GM23338 (cell line): ENCODE measurements at places on chromosomes 5 and 9. TPM values are rescaled to one million over a fixed set of nuclear protein-coding genes. Genes with fewer than 3 reads are reported as not detected.
A peak's percentile ranks its signal among the peaks of the same experiment; 100 is the strongest.

DNA sequence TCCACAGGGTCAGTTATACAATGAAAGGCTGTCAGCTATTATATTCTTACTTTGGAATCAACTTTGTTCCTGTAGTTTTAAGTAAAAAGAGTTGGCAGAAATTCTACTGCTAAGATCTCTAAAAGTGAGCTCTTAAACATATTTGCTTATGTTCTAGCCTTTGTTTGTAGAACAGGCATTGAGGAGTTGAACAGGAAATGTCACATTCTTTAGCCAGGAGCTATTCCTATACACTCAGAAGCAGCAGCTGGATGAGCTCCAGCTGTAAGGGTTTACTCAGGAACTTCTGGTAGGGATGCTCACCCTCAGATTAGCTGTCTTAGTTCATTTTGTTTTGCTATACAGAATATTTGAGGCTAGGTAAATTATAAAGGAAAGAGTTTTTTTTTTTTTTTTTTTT is 22.4 kb upstream of the SPINK14 start:
- no peak overlapping the region for H3K27ac ChIP-seq
- DNase-seq, result peak; percentile 71

GRCh38 chr5:90477621-90478215 is 3.1 kb downstream of the POLR3G start:
- DNase-seq, result no peak
- H3K4me3 ChIP-seq, result peak overlapping the region; percentile 83
- peak overlapping the region; percentile 85 for H3K27ac ChIP-seq
- H3K27me3 ChIP-seq, result no peaks in the 10 kb centered on the region

GRCh38 chr9:130770679-130771442 is 64.2 kb upstream of the ABL1 start:
- no peaks in the 10 kb centered on the region for H3K27me3 ChIP-seq
- peaks cover 22% of the 10 kb centered on the region for H3K4me1 ChIP-seq
- DNase-seq, result peak; percentile 77
- no peak overlapping the region for H3K4me3 ChIP-seq
- H3K36me3 ChIP-seq, result no peaks in the 10 kb centered on the region
- no peak overlapping the region for H3K27ac ChIP-seq

CKMT2 gene
- 3.4 and 8.2 TPM in 2 replicates for total RNA-seq

GRCh38 chr5:129899454-129899853 is 4.8 kb upstream of the CHSY3 start:
- H3K4me1 ChIP-seq, result peaks cover 4% of the 10 kb centered on the region; the same call in 1 of the 2 replicates
- peaks cover 19% of the 10 kb centered on the region for H3K27me3 ChIP-seq
- no peak overlapping the region for H3K27ac ChIP-seq
- DNase-seq, result no peak
- H3K4me3 ChIP-seq, result no peak overlapping the region
- no peaks in the 10 kb centered on the region for H3K36me3 ChIP-seq
